Mesenteric fat pad (tissue), 1 donor: ENCODE measurements at places on chromosomes 7 and 10. TPM values are rescaled to one million over a fixed set of nuclear protein-coding genes. Genes with fewer than 3 reads are reported as not detected.

DNA sequence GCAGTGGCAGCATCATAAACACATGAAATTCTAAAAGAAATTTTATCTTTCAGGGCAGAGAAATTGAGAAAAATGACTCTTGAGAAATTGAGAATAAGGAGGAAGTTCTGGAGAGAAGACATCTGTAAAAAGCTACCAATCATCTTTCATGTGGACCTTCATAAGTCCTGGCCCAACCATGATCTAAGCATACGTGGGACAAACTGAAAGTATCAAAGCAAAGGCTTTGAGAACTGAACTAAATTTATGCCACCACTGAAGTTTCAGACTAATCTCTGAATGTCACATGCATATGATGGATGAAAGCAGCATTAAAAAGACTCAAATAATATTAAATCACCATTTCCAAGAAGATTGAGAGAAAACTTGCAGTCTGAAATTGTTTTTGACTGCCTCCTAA, 1502.8 kb upstream of the LRRTM3 start:
- no peak for DNase-seq

GRCh38 chr7:81447351-81447952, 322.4 kb downstream of the HGF start:
- DNase-seq, result no peak

GRCh38 chr10:130000918-130001317, 36.8 kb upstream of the EBF3 start:
- DNase-seq, result no peak

DNA sequence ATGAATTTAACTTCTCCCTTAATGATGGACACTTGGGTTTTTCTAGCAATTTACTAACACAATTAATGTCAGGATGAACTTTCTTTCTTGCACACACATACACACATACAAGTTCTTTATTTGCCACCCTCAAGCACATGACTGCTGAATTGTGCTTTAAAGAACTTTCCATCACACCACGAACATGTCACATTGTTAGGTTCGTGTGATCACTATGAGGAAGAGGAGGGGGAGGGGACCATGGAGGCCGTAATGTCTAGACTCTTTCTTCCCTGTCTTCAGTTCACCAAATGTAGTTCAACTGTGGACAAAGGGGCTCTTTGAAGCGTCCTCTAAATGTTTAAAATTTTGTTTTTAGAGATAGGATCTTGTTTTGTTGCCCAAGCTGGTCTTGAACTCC, 31.0 kb downstream of the NUP42 start:
- DNase-seq, result no peak

- no peak for DNase-seq
Observed at GRCh38 chr10:6347391-6347951, 144.7 kb downstream of the PFKFB3 start.

GRCh38 chr10:110648692-110649346, 4.7 kb downstream of the RBM20 start:
- no peak for DNase-seq

DNA sequence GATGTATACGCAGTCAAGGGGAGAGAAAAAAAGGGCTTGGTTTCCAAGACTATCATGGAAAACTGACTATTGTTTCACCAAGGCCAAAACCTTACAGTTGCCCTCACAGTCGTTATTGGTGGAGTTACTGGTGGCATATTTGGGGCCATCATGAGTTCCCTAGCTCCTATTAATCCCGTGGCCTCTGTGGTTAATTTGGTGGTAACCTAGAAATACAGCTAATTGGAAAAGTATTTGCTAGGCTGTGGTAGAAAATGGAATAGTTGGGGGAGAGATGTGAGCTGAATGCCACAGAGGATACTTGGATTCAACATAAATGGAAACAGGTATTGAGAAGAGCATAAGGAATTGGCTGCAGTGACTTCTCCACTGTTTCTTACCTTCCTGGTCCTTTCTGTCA, 450.7 kb downstream of the KCNMA1 start:
- no peak for DNase-seq

GRCh38 chr10:110208614-110209453, 1.4 kb downstream of the MXI1 start:
- no peak for DNase-seq

The ZNF503 gene
- total RNA-seq, result 16.8 TPM

The VAX1 gene
- not detected for total RNA-seq

The C7orf33 gene
- not detected for total RNA-seq
